ENCODE measurements at places on chromosomes 1 and 21.
A peak's percentile ranks its signal among the peaks of the same experiment; 100 is the strongest.

GRCh38 chr1:215082532-215083382, at the start of gene KCNK2:
KCNK2 (plus strand) TSS chr1:215082737; CDS start chr1:215083386, 649 bp downstream.
- DNase-seq: no peak

DNA sequence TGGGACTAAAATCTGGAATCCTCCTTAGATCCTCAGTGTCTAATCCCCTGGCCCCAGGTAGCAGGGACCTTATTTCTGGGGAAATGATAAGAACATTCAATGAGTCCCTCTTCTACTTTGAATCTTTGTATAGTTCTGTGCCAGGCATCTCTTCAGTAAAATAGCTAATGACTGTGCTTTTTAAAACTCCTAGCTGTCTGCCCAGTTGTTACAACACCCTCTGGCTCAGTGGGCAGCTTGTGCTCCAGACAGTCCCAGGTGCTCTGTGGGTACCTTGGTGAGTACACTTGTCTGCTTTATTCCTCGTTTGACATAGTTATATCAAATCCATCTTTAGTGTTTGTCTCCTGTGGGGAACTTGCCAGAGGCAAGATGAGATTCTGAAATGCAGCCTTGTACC, 18.0 kb downstream of the TGFB2 start:
- DNase-seq: no peak

- DNase-seq: no peak
These were observed 169.9 kb downstream of the LRRC7 start for GRCh38 chr1:69737527-69738185.

DNA sequence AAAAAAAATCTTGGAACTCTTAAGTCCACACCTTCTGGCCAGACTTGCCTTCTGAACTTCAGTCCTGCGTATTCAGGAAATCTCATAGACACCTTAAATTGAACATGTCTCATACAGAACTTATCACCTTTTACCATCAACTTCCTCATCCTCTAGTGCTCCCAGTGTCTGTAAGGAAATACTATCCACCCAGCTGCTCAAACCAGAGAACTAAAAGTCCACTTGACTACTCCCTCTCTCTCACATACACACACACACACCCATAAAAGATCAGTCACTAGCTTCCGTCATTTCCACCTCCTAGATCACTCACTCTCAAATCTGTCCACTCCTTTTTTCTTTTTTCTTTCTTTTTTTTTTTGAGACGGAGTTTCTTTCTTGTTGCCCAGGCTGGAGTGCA, 10.9 kb upstream of the CAP1 start:
- no peak for DNase-seq

DNA sequence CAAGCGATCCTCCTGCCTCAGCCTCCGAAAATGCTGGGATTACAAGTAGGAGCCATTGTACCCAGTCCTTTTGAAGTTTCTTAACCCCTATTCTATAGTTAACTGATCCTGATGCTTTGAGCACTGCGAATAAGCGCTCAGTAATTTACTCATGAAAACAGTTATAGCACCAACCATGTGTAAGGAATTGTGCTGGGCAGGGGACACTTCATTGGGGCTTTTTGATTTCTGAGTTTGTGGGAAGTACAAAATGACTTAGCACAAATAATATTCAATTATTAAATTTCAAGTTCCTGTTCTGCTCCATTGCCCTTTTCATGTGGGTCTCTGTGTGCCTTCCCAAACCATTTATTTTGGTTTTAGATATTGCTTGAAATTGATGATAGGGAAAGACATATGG, 6.2 kb upstream of the HIPK1 start:
- no peak for DNase-seq

DNA sequence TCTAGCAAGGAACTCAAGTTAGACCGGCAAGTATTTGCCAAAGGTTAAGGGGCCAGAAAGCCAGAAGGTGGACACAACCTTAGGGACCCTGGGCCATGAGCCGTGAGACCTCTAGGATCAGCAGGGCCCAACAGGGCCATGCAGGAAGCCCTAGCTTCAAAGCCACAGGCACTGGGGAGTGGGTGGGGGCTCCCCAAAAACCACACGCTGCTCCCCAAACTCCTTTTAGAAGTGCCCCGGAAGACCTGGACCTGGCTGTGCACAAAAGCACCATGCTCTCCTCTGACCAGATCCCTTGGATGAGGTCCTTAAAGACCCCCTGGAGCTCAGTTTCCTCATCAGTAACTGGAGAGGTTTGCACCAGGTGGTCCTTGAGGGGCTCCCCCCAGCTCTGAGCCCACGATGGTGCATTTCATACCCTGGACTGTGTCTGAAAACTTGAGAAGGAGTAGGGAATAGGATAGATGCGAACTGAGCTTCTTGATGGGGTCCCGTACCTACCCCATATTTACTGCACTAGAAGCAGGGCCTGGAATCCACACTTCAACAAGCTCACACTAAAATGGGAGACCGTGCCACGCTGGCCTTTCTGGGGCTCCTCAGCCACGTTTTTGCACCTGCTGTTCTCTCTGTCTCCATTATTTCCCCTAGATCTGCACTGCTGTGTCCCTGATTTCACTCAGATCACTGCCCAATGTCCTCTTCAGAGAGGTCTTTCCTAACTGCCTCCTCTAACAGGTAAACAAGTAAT, 40.6 kb upstream of the LBR start:
- DNase-seq: peak; percentile 49

- DNase-seq: no peak
These were observed 7.1 kb upstream of the MROH9 start for GRCh38 chr1:170927955-170928840.

GRCh38 chr1:24562625-24563024, 6.7 kb downstream of the NCMAP start:
- no peak for DNase-seq

DNA sequence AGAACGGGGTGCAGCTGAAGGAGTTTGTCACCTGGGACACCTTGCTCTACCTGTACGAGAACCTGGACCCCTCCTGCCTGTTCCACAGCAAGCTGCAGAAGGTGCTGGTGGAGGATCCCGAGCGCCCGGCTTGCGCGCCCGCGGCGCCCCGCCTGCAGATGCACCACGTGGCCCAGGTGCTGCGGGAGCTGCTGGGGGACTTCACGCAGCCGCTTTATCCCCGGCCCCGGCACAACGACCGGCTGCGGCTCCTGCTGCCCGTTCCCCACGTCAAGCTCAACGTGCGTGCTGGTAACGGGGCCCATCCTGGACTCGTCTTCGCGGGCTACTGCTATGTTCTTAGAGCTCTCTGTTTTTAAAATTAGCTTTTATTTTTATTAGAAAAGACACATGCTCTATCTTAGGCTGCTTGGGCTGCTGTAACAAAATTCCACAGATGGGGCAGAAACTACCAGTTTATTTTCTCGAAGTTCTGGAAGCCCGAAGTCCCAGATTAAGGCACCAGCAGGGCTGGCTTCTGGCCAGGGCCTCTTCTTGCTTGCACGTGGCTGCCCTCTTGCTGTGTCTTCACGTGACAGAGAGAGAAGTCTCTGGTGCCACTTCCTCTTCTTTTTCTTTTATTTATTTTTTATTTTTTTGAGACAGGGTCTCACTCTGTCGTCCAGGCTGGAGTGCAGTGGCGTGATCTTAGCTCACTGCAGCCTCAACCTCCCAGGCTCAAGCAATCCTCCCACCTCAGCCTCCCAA, 38.1 kb downstream of the TRPM2 start:
- DNase-seq: no peak

GRCh38 chr1:116538544-116538943, 32.3 kb downstream of the CD58 start:
- peak; percentile 55 for DNase-seq

- no peak for DNase-seq
These were observed 755 bp downstream of the RPAP2 start for GRCh38 chr1:92299477-92300150.

DNA sequence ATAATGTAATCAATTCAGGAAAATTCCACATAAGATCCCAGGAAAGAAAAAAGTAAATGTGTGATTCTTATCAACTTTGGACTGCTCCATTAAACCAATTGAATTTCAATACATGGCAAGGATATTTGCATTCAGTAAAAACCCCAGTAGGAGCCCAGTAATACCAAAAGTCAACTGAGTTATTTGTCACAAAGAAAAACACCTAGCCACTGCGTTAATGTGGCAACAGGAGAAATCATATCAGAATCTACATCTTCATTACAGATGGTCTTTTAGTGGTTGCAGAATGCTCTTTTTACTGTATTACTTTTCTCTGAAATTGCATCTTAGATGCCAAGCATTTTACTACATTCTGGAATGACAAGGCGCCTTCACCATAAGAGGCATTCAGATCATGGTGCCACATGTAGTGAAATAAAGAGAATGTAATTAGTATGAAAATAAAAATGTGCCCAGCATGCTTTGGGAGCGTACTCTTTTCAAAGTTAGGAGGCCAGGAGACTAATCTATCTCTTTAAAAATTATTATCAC, 180.7 kb downstream of the PATJ start:
- no peak for DNase-seq

- no peak for DNase-seq
These were observed 16.0 kb downstream of the SLX9 start for GRCh38 chr21:44955798-44956175.

- no peak for DNase-seq
These were observed 9.5 kb upstream of the CSF1 start for GRCh38 chr1:109901141-109901523.

- no peak for DNase-seq
These were observed 32.4 kb upstream of the DUSP10 start for GRCh38 chr1:221774054-221774842.

GRCh38 chr1:55632906-55633305, 417.7 kb upstream of the USP24 start:
- no peak for DNase-seq

- no peak for DNase-seq
These were observed 2.4 kb upstream of the USP33 start for GRCh38 chr1:77762072-77762476.

DNA sequence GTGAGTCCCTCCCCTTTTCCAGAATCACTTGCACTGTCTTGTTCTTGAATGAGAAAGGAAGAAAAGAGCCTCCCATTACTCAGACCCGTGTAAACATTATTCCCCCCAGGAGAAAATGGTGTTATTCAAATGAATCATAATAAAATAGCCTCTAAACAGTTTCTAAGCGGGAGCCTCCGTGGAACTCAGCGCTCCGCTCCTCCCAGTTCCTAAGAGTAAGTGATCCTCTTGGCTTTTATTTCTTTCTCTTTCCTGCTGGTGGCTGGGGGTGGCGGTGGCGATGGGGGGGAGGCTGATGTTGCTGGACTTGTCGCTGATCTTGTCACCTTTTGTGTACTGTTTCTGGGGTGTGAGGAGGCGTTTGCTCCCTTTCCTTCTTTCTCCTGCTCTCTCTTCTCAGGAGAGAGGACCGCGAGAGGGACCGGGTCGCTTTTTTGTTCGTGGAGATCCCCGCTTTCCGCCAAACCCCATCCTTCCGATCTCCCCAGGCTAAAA, 781 bp downstream of the PROX1 start:
- no peak for DNase-seq

- peak; percentile 60 for DNase-seq
These were observed 595 bp downstream of the IL10RB start for GRCh38 chr21:33266789-33267135.

- no peak for DNase-seq
These were observed 35.3 kb downstream of the B3GALNT2 start for GRCh38 chr1:235468970-235469369.

DNA sequence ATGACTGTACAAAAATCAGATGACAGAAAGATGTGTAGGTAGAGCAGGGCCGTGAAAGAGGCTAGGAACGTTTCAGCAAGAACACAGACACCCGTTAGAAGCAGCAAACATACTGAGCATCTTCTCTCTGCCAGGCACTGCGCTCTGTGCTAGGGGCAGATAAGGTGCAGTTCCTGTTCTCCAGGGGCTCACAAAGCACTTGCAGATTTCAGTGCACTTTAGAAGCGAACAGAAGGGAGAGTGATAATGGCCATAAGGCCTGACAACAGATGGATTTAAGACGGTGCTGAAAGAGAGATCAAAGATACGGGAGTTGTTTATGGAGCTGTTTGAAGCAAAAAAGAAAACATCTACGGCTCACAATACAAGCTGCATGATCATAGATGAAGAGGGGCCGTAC, 200.3 kb upstream of the FOXD3 start:
- DNase-seq: no peak

DNA sequence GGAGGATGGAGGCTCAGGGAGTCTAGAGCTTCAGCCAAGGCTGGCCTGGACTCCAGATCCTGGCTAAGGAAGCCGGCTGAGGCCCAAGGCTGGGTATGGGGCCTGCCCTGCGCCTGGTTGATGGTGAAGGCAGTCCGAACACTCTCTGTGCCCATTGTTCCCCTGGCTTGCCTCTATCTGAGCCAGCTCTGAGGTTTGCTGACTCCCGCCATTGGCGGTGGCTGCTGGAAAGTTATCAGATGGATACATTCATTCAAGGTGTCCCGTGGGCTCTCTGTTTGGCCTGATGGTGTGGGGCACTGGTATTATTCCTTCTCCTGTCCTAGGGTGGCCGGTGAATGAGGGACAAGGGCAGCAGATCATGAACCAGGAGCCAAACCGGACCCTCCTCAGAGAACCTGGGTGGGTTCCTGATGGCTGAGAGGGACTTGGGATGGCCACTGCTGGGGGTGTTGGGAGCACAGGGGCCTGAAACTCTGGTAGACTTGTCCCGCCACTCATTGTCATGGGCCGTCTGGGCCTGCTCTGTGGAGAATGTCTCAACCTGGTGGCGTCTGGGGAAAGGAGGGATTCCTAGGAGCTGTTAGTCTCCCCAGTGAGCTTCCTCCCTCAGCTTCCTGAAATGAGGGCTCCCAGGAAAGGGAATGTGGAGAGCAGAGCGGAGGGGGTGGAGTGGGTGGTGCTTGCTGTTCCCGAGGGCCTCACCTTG, 22.2 kb downstream of the SLC26A9 start:
- DNase-seq: no peak

DNA sequence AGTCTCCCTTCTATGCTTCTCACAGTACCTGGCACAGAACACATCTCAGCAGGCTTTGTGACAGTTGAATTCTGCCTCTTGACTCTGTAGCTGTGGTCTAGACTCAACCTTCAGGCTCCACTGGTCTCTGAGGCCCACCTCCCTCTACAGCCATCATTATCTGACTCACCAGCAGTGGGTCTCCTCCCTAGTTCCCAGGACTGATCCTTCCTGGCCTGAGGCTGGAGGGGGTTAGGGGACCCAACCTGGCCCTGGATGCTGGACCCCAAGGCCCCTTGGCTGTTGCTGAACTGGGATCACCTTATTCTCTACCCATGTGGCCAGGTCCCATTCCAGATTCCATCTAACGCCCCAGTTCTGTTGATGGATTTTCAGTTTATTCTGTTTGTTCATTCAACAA, 43.1 kb upstream of the FOXO6 start:
- DNase-seq: no peak

DNA sequence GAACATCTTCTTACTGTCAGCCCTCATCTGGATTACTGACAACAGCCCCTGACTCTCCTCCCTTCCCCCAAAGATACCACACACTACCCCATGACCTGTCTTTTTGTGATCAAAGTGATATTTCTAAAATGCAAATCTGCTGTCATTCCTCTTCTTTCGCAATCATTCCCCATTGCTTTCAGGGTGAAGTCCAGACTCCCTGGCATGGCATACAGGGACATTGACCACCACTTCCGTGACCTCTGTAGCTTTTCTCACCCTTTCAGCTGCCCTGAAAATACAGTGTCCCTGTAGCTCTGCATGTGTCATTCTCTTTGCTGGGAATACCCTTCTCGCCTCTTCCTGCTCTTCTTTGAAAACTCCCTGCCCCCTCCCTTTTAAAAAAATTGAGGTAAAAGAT, 4.1 kb downstream of the SERINC2 start:
- DNase-seq: no peak

GRCh38 chr1:162541619-162542141, 19.8 kb upstream of the UAP1 start:
- no peak for DNase-seq

GRCh38 chr21:34642211-34643075, 26.4 kb upstream of the CLIC6 start:
- no peak for DNase-seq
